Left ventricle myocardium inferior (tissue), 1 donor: ENCODE measurements at places on chromosomes 2 and 18. TPM values are rescaled to one million over a fixed set of nuclear protein-coding genes. Genes with fewer than 3 reads are reported as not detected.

Gene ZDBF2
- total RNA-seq = 8.3 TPM

DNA sequence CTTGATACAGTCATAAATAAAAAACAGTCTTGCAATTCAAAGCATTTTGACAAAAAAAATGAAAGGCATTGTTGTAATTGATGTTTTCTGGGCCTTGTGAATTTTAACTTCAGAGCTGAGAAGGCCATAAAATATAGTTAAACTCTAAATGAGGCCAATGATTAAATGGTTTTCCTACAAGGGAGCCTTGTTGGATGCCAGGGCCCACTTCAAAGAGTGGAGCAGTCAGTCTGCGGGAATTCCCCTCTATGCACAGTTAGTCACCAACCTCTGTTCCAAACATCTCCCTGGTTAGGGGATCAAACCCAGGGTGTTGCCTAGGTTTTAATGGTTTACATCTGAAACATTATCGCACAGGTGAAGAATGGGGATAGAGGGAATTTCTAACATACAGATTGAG is 143.4 kb downstream of the NCKAP5 start:
- no peaks in the 10 kb centered on the region for H3K27me3 ChIP-seq
- H3K4me1 ChIP-seq = peaks cover 22% of the 10 kb centered on the region
- DNase-seq = no peak

DNA sequence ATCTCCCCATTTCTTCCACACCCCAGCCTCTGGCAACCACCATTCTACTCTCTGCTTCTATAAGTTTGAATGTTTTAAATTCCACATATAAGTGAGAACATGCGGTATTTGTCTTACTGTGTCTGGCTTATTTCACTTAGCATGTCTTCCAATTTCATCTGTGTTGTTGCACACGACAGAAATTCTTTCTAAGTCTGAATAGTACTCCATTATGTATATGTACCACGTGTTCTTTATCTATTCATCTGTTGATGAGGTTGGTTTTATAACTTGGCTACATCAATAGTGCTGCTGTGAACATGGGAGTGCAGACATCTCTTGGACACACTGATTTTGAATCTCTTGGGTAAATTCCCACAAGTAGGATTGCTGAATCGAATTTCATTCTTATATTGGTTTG is 31.8 kb upstream of the MTX2 start:
- no peaks in the 10 kb centered on the region for H3K4me1 ChIP-seq
- H3K4me3 ChIP-seq = no peak overlapping the region
- no peak overlapping the region for H3K27ac ChIP-seq

GRCh38 chr2:18057657-18058056 is 179.2 kb downstream of the KCNS3 start:
- no peaks in the 10 kb centered on the region for H3K27me3 ChIP-seq
- no peaks in the 10 kb centered on the region for H3K36me3 ChIP-seq
- no peak overlapping the region for H3K27ac ChIP-seq
- H3K4me3 ChIP-seq = no peak overlapping the region
